Kidney (tissue), 22 donors: ENCODE measurements at places on chromosomes 4 and X. TPM values are rescaled to one million over a fixed set of nuclear protein-coding genes. Genes with fewer than 3 reads are reported as not detected.

GRCh38 chrX:32126997-32127396 lies 1055.2 kb upstream of the FTHL17 start:
- no peak for DNase-seq
- H3K27ac ChIP-seq = no peak overlapping the region
- no peaks in the 10 kb centered on the region for H3K36me3 ChIP-seq
- no peaks in the 10 kb centered on the region for H3K4me1 ChIP-seq
- no peak overlapping the region for H3K4me3 ChIP-seq
- H3K27me3 ChIP-seq = no peaks in the 10 kb centered on the region

- H3K36me3 ChIP-seq = no peaks in the 10 kb centered on the region
- H3K4me1 ChIP-seq = no peaks in the 10 kb centered on the region
- no peak for DNase-seq
- no peaks in the 10 kb centered on the region for H3K27me3 ChIP-seq
- H3K4me3 ChIP-seq = no peak overlapping the region
These were observed 184.9 kb downstream of the FRAS1 start for GRCh38 chr4:78242071-78242470.

NHS gene
- 3.1 TPM for polyA plus RNA-seq

GRCh38 chr4:126427853-126428252 lies 1113.1 kb downstream of the FAT4 start:
- no peaks in the 10 kb centered on the region for H3K4me1 ChIP-seq
- H3K36me3 ChIP-seq = no peaks in the 10 kb centered on the region
- H3K27ac ChIP-seq = no peak overlapping the region
- H3K27me3 ChIP-seq = no peaks in the 10 kb centered on the region
- H3K4me3 ChIP-seq = no peak overlapping the region

GRCh38 chrX:71291381-71291780 lies 7.9 kb downstream of the NONO start:
- H3K4me3 ChIP-seq = no peak overlapping the region
- H3K27me3 ChIP-seq = no peaks in the 10 kb centered on the region

CENPVL2 gene
- not detected for polyA plus RNA-seq

GRCh38 chrX:110310896-110311295 lies 7.0 kb downstream of the AMMECR1 start:
- H3K27ac ChIP-seq = no peak overlapping the region
- DNase-seq = no peak
- no peaks in the 10 kb centered on the region for H3K36me3 ChIP-seq
- no peaks in the 10 kb centered on the region for H3K27me3 ChIP-seq
- H3K4me3 ChIP-seq = no peak overlapping the region
- no peaks in the 10 kb centered on the region for H3K4me1 ChIP-seq

MOB1B gene
- polyA plus RNA-seq = 13.9 TPM
